ENCODE measurements at places on chromosomes 2 and 18. TPM values are rescaled to one million over a fixed set of nuclear protein-coding genes. Genes with fewer than 3 reads are reported as not detected.
A peak's percentile ranks its signal among the peaks of the same experiment; 100 is the strongest.

The MROH2A gene
- not detected for total RNA-seq

The SERPINB2 gene
- 0.33 TPM for total RNA-seq

The CTAGE1 gene
- not detected for total RNA-seq

The STEAP3 gene
- 1.1 TPM for total RNA-seq

The CAVIN2 gene
- not detected for total RNA-seq

The MEP1B gene
- total RNA-seq, result 0.09 TPM

- no peak for DNase-seq
Measured at GRCh38 chr2:187529977-187530721, 24.1 kb downstream of the TFPI start.

- DNase-seq, result no peak
Measured at GRCh38 chr2:32706815-32707579, 79.1 kb downstream of the TTC27 start.

DNA sequence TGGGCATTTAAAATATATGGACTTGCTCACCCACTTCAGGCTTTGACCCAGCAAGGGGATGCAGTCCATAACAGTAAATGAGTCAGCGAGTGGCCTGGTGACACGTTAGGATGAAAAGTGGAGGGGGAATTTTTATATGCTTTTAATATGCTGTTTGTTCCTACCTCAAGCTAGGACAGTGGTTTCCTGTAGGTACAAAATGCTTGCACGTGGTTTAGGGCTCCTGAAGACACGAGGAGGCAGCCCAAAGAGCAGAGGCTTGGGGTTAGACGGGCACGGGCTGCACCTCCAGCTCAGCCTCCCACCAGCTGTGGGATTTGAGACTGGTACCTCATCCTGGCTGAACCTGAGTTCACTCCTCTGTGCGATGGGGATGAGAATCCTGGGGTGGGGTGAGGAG lies 306.2 kb upstream of the CXCR4 start:
- no peak for DNase-seq

GRCh38 chr18:26806224-26806623 lies 59.3 kb downstream of the AQP4 start:
- DNase-seq, result no peak

- DNase-seq, result no peak
Measured at GRCh38 chr2:238220892-238221521, 17.5 kb upstream of the ILKAP start.

GRCh38 chr2:38380397-38381130 lies 3.5 kb upstream of the ATL2 start:
- no peak for DNase-seq

DNA sequence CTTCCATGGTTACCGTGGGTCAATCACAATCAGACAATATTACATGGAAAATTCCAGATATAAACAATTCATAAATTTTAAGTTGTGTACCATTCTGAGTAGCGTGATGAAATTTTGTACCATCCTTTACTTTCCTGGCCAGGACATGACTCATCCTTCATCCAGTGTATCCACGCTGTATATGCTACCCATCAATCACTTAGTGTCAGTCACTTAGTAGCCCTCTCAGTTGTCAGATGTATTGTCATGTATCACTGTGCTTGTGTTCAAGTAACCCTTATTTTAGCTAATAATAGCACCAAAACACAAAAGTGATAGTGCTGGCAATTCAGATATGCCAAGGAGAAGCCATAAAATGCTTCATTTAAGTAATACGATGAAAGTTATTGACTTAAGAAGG lies 282.6 kb downstream of the CPS1 start:
- DNase-seq, result no peak

- peak; percentile 40 for DNase-seq
Measured at GRCh38 chr2:65382776-65383357, 49.5 kb downstream of the SPRED2 start.

- DNase-seq, result no peak
Measured at GRCh38 chr2:142037744-142038143, 93.1 kb downstream of the LRP1B start.

DNA sequence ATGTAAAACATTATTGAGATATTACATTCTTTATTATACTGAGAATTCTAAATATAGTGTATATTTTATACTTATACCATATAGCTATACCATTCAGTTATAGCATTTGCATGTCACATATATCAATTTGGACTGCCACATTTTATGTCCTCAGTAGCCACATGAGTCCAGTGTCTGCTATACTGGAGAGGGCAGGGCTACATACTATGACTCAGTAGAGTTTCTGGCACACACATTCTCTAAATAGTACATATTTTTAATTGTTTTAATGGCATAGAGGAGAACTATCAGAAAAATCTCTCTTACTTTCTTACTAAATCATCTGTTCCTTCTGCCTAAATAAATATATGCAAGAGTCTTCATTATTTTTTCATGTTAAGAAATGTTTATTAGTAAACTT lies 55.4 kb upstream of the COL5A2 start:
- no peak for DNase-seq

DNA sequence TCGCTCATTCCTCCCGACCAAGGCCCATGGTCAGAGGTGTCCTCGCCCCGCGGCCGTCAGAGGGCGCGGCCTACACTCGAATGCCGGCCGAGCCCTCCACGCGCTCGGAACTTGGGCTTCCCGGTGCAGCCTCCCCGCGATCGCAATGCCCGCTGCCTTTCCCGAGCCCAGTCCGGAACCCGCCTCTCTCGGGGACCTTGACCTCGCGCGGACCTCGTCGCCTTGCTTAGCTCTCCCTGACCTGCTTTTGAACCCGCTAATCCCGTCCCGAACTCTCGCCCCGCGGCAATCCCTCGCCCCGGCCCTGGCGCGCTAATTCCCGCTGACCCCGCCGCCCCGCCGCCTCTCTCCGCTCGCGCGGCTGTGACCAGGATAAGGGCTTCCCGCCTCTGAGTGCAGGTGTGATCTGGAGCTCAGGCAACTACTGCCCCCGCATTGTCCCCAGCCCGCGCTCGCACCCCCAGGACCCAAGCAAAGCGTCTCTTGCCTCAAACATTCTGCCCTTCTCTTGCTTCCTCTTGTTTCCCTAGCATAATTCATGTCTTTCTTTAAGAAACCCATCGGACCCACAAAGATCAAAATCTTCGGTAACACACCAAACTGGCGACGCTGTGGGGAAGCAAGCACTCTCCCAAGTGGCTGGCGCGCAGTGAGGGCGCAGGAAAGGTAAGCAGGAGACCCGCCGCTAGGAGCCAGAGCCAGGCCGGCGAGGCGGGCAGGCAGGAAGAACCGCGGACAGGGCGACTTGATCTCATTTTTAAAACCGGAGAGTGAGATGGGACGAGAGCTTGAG lies 46.6 kb upstream of the ATP6V1B1 start:
- no peak for DNase-seq

DNA sequence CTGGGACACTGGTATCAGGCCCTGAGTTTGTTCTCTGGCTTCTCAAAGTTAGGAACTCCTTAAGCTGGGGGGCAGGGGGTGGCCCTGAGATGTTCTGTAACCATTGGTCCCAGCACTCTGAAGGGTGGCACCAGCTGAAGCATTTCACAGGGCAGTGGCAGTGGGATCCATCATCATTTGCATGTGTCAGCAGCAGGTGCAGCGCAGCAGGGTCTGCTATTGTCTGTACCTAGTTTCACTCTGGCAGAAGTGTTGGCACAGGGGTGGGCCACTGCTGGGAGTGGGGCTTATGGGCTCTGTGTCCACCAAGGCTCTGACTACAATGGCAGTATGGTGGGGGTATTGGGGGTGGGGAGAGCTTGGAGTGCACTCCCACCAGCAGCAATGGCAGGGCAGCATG lies 460.4 kb upstream of the ZNF804A start:
- no peak for DNase-seq

- DNase-seq, result peak; percentile 9
Measured at GRCh38 chr18:48790226-48790863, 160.4 kb downstream of the SMAD7 start.

- DNase-seq, result no peak
Measured at GRCh38 chr2:197929008-197929885, 124.9 kb downstream of the PLCL1 start.

DNA sequence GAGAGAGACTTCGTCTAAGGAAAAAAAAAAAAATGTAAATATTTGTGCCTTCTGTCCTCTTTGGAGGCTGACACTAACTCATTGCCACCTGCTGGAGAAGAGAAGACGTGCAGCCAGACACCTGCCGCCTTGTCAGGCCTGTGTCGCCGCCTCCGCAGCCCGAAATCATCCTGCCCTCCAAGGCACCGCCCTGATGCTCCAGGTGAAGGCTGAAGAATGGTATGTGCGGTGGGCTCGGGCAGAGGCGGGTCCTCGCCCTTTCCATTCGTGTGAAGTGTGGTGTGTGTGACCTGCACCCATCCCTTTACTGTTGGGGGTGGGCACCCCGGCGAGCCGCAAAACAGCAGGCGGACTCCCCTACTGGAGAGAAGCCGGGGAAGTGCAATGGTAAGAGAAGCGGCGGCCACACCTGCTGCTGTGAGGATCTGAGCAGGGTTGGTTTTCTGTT lies 60.4 kb downstream of the FAM161A start:
- DNase-seq, result peak; percentile 44

DNA sequence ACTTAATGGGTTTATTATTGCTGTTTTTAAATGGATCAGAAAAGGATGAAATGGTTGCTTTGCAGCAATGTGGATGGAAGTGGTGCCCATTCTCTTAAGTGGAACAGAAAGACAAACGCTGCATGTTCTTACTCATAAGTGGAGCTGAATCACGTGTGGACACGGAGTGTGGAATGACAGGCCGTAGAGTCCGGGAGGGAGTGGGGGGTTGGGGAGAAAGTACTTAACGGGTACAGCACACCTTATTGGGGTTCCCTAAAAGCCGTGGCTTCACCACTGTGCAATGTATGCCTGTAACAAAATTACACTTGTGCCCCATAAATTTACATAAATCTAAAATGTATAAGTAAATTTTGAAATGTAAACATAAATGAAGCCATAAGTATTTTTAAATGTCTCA lies 64.0 kb upstream of the CTDP1 start:
- no peak for DNase-seq

DNA sequence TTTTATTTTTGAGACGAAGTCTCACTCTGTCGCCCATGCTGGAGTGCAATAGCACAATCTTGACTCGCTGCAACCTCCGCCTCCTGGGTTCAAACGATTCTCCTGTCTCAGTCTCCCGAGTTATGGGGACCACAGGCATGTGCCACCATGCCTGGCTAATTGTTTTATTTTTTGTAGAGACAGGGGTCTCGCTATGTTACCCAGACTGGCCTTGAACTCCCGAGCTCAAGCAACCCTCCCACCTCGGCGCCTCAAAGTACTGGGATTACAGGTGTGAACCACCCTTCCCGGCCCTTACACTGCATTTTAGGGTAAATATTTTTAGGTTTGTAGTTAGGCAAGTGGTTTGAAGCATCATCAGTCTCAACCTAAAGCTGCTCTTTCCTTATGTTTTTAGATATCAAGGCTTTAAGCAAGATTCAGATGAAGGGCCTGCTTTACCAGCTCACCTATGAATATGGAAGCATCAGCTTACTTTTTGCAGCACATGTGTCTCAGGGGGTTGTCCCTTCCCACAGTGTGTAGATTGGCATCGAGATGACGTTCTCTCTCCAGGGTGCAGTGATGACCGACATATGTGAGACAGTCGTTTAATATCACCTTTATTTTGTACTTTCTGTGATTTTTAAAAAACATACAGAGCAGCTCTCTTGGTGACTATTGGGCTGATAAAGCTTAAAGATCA lies 47.2 kb downstream of the ATIC start:
- no peak for DNase-seq

GRCh38 chr2:146278881-146279280 lies 1565.9 kb upstream of the ACVR2A start:
- no peak for DNase-seq

DNA sequence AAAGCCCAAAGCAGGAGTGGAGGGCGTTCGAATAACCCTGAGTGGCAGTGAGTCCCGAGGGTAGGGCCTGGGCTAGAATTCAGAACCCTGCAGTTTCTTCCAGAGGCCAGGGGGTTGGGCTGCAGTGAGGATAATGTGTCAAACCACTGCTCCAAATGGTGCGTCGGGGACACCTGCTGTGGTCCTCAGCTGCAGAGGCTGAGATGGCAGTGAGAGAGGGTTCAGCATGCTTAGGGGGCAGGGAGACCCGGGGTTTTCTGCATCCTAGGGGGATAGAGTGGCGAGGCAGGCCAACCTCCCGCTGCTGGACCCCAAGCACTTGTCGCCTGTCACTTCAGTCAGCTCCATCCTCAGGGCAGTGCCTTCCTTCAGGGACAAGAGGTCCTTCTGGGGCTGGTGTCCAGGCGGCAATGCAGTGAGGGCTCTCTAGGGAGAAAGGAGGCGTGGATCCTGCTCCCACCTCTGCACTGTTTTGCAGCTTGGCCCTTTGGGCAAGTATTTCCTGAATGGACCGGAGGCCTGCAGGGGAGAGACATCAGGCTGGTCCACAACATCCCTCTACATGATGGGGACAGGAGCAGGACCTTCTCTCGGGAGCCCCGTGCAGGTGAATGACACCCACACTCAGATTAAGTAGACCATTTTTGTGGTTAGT lies 8.4 kb upstream of the NTSR2 start:
- DNase-seq, result no peak

All from activated B cell treated with CpG ODN at 0.5 μM for 24 hours (primary cell).